Fibroblast of skin of abdomen (primary cell): ENCODE measurements at places on chromosomes 11 and 22.

DNA sequence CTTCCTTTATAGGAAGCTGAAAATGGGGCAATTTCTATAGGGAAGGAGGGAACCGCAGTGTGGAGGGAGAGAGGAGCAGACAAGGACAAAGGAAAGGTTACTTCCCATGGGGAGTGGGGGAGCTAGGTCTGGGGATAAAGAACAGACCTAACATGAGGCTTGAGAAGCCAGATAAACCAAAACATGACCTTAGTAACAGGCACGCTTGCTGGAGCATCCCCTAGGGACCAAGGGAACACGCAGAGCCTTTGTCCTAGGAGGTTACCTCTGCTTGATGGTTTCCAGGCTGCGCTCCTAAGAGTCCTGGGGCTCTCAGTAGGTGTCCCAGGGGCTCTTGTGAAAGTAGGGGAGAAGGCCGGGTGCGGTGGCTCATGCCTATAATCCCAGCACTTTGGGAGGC, 271.4 kb upstream of the NCAM1 start:
- DNase-seq: no peak

DNA sequence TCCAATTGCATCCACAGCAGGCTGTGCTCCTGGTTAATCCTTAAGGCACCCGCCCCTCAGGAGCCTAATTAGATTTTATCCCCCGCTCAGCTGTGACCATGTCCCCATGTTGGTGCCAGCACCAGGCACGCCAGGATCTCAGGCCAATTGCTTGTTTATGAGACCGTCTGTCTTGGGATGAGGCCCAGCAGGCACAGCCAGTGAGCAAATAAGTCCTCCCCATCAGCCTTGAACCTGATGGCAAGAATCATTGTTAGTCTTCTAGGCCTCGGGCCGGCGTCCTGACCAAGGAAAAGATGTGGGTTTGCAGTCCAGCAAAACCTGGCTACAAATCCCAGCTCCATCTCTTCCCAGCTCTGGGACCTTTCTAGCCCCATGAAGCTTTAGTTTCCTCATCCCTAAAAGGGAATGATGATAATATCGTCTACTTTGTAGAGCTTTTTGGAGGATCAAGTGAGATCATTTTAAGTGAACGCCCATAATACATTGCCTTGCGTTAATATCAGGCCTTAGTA, 57.3 kb downstream of the TP53I11 start:
- no peak for DNase-seq

DNA sequence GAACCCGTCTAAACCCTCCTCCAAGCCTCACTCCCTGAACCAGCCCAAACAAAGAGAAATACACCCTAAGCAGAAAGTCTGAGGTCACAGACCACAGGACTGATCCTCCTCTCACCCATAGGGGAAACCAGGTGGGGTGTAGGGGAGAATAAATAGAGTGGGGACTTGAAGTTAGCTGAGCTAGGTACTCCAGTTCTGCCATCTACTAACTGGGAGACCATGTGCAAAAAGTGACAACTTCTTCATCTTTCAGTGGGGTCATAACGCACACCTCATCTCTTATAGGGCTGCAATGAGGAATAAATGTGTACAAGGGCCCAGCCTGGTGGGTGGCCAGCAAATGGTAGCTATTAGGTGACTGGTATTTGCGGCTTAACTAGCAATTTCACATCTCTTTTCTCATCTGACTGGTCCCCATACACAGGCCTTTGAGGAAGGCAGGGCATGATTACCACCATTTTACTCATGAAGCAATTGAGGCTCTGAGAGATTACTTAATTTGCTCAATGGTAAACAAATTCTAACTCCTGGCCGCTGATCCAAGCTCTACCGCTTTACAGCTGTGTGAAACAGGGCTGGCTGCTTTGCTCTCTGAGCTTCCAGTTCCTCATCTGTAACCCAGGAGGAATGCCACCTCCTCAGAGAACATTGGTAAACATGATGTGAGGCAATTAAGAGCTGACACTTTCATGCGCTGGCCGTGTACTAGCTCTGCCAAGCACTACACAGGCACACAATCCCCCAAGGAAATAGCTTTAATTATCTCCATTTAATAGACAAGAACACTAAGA, 16.6 kb downstream of the TBC1D10A start:
- DNase-seq: peak; percentile 46

DNA sequence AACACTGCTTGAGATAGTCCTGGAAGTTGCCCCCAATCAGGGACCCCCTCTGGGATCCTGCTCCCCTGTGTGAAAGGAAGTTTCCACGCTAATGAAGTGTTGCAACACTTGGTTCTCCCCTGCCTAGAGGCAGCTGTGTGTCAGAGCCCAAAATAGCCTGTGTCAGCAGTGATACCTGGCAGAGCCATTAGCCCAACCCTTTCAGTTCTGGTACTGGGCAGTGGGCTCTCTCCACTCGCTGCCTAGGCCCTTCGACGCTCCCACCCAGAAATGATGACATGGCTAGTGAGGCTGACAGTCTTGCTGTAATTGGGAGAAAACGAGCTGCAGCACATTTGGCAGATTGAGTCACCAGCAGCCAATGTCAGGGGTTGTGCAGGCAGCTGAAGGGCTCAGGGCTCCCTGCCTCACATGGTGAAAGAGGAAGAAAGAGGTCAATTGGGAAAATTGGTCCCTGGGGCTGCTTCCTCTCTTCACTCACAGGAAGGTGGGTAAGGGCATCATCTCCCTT, 1.4 kb upstream of the NXF1 start:
- DNase-seq: peak; percentile 6

- DNase-seq: peak; percentile 43
Observed at GRCh38 chr22:40665312-40665711, 14.0 kb upstream of the MCHR1 start.

- no peak for DNase-seq
Observed at GRCh38 chr11:118074091-118074685, 2.7 kb upstream of the TMPRSS4 start.

GRCh38 chr11:2589538-2589934, 110.3 kb downstream of the KCNQ1OT1 start:
- DNase-seq: no peak

DNA sequence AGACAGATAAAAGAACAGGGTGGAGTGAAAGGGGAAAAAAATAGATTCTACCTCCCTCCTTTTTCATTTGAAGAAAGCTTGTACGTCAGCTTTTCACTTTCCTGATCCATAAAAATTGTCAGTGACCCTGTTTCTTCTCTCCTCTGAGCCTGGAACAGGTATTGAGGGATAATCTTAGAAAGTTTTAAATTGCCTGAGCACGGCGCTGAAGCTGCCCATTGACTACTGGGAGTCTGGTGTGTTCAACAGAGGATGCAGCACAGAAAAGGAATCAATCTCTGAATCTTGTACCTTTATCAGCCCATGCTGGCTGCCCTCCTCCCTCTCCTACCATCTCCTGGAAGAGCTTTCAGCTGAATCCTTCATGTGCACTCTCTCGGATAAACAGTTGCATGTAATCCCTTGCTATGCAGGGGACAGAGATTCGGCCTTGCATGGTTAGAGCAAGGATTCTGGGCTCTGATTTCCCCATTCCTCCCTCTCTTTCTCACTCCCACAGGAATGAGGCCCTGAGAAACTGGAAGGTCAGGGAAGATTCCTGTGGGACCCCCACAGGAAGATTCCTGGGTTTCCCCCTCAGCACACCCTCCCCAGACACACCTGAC, 162.4 kb upstream of the SYN3 start:
- peak; percentile 6 for DNase-seq

DNA sequence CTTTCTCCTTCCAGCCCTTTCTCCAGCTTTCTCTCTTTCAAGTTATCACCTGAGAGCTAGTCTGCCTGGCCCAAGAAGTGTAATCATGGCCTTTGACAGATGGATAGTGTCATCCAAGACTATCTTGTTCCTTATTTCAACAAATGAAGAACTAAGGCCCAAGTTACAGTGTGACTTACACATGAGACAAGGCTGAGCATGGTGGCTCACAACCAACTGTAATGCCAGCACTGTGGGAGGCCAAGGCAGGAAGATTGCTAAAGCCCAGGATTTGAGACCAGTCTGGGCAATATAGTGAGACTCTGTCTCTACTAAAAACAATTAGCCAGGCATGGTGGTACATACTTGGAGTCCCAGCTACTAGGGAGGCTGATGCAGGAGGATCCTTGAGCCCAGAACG, 3.7 kb upstream of the RANGAP1 start:
- DNase-seq: no peak

GRCh38 chr11:117179048-117179999, 781 bp downstream of the SIDT2 start:
- peak; percentile 39 for DNase-seq

DNA sequence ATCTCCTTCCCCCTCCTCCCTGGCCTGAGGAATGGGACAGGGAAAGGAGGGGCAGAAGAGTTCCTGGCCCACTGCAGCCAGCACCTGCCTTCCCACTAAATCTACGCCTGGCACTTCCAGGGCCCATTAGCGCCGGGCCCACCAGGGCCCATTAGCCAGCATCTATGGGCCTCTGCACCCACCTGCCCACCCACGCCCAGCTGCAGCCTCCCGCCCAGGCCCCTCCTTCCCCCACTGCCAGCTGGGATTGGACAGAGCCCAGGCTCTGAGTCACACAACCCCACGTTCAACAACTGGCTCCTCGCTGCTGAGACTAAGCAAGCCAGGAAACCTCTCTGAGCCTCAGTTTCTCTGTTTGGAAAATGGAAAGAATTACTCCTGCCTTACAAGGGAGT, 48.7 kb downstream of the CYTH4 start:
- peak; percentile 52 for DNase-seq

DNA sequence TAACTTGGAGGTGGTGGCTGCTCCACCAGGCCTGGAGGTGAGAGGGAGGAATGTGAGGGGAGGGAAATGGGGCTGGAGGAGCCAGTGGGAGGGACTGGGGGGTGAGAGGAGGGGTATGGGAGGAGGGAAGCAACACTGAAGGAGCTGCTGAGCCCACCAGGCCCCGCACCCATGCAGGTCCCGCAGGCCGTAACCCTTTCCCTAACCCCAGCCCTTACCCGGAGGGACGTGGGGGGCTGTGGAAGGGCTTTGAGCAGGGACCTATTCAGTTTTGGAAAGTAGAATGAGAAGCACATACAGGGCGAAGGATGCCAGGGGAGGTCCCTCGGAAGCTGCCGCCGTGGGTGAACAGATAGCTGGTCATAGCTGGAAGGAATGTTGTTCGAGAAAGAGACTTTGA, 33.9 kb upstream of the CRYBB3 start:
- no peak for DNase-seq

- no peak for DNase-seq
Observed at GRCh38 chr11:16985297-16985696, 28.9 kb downstream of the PLEKHA7 start.

DNA sequence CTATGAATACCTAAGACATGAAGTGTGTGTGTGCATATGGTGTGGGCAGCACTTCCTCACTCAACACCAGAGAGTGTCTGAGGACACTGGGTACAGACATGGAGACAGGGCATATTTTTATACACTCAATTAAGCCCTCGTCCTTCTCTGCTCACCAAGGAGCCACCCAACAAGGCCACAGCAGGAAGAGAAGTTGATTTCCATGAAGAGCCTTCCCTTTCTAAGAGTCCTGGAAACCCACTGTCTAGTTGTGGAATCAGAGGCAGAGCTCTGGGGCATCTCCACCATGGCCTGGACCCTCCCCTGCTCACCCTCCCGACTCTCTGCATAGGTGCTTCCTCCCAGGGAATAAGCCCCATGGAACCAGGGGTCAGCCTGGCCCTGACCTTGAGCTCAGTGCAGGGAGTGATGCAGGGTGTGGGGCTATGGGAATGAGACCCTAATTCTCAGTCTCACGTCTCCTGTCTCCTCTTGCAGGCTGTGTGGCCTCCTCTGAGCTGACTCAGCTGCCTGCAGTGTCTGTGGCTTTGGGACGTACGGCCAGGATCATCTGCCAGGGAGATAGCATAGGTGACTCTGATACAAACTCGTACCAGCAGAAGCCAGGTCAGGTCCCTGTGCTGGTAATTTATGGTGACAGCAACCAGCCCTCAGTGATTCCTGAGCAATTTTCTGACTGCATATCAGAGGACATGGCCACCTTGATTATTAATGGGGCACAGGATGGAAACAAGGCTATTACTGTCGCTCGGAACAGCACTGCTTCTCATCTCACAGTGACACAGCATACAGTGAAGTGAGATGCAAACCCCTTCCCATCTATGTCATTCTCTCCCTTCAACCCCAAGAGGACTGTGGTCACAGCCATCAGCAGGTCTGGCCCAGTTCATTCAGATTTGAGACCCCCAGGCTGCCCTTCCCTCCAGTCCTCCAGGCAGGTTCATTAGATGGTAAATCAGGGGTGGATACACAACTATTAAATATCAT, 14.6 kb upstream of the IGLL5 start:
- no peak for DNase-seq

GRCh38 chr11:72716290-72716689, 35.9 kb downstream of the ARAP1 start:
- no peak for DNase-seq

DNA sequence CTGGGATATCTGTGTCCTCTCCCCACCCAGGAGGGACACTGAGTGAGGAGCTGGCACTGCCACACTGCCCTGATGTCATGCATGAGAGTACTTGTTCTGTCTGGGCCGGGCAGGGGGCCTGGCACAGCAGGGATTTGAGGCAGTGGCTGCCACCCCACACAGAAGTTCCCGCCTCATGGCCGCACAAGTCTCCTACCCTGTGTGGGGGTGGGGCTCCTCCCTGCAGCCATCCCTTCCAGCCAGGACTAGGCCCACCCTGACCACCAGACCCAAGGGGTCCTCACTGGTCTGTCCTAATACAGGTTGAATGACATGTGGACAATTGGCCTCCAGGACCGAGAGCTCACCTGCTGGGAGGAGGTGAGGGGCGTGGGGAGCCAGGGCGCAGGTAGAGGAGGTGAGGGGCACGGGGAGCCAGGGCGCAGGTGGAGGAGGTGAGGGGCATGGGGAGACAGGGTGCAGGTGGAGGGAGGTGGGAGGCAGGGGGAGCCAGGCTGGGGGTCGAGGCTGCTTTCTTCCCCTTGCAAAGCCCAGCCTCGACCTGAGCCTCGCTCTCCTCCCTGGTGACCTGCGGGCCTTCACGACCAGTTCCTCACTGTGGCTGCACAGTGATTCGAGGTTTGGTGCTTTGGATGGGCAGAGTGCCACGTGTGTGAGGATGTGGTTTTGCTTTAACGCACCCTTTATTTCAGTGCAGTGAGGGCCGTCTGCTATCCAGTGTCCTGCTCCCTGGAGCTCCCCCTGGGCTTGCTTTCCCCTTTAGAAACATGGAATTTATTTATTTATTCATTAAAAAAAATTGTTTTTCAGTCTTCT, 7.4 kb downstream of the LZTR1 start:
- DNase-seq: peak; percentile 21

GRCh38 chr11:110955776-110956175, 243.5 kb upstream of the ARHGAP20 start:
- DNase-seq: no peak
